NCI-H774 (cell line): ENCODE measurements at places on chromosomes 3 and 15.

DNA sequence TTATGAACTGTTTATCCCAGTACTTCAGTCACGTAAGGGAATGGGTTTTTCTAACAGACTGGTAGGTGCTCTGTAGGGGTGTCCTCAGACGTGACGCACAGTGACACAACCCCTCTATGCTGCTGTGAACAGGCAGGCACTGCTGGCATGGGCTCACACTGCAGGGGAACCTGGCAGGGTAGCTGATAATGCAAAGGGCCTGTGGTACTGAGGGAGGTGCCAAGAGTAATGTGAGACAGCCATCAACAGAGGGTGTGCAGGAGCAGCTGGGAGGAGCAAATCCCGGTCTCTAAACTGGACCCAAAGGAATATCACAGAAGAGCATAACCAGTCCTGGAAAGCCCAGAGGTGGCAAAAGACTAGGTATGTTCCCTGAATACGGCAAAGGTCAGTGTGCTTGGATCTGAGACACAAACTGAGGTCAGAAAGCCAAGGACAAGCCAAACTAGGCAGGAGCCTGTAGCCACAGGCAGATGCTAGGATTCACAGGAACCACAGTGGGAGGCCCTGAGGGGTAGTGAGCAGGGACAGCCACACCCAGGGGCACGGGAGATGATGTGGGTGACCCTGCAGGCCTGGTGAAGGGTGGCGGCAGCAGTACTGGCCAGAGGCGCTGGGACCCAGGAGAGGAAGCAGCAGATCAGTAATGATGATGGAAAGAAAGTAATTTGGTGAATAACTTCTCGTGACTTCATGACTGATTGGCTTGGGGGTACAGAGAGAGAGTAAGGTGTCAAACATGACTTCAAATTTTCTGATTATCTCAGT, 248.1 kb upstream of the CHRNA7 start:
- DNase-seq = no peak

DNA sequence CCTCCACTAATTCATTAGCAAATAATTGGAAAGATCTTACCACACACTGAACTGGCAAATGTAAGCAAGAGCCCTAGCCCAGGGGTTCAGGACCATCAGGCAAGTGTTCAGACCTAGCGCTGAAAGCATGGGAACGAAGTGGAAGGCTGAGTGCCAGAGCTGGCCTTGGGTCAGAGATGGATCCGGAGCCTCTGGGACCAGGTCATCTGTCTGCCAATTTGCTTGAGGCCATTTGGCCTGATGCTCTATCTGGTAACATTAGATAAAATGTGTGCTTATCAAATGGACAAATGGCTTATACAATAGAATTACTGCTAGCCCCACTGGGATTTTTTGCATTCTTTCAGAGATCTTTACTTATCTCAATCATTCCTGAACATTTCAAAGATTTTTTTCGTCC, 1.4 kb upstream of the TMC3 start:
- DNase-seq = no peak

DNA sequence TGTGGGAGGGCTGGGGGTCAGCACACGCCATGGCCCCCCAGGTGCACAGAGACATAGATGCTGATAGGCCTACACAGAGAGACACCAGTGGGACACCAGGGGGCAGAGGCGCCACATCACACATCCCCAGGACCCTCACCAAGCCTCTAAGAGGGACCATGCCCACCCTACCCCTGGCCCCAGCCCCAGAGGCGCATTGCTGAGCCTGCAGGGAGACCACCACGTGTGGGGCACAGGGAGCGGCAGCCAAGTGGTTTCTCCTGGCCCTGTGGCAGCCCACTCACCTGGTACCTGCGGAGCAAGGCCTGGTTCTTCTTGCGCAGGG, 1.2 kb downstream of the CCDC9B start:
- DNase-seq = no peak

- DNase-seq = no peak
Measured at GRCh38 chr3:70829092-70829491, 516.7 kb upstream of the MDFIC2 start.

GRCh38 chr15:38600236-38600635, 35.6 kb upstream of the RASGRP1 start:
- no peak for DNase-seq

- DNase-seq = no peak
Measured at GRCh38 chr3:25818335-25818734, 28.4 kb downstream of the OXSM start.

DNA sequence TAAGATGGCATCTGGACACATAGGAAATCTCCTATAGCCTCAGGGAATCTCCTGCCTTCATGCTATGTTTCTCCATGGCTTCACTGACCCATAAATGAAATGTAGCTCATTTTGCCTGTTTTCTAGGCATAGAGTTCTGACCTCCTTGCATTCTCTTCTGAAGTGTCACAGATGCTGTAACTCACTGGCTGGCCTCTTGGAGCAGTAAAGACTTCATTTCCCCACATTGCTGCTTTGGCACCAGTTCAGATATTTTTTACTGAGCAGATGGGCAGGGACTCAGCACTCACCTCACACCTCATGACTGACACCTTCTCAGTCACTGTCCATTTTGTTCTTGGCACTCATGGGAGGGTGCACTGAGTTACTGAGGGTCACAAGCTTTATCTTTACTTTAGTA, 286.7 kb upstream of the TGFBR2 start:
- no peak for DNase-seq

GRCh38 chr3:76869726-76870384, 170.0 kb upstream of the ROBO2 start:
- no peak for DNase-seq

DNA sequence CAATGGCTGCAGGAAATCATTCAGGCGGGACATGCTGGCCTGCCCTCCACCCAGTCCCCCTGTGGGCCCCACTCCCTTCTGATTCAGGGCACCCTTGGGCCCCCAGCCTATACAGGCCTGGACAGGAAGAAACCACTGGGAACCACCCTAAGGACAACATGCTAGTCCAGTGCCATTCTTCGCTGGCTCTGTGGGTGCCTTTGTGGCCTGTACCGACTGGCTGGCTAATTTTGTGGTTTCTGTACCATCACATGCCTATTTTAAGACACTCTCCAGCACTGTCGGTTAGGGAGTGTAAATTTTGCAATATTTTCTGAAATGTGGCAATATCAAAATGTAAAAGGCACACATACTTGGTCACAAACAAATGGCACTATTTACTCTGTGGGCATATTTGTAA, 61.4 kb upstream of the POLG start:
- DNase-seq = no peak

GRCh38 chr3:48919215-48920138, 835 bp downstream of the ARIH2 start:
- no peak for DNase-seq

- DNase-seq = no peak
Measured at GRCh38 chr3:99776516-99777209, 41.0 kb upstream of the CMSS1 start.

GRCh38 chr3:108472001-108472591, 38.3 kb downstream of the MYH15 start:
- DNase-seq = no peak

- no peak for DNase-seq
Measured at GRCh38 chr3:194382196-194382891, 12.8 kb upstream of the LRRC15 start.

GRCh38 chr3:53570709-53571108, 76.3 kb downstream of the CACNA1D start:
- DNase-seq = no peak
